ENCODE measurements at places on chromosomes 7 and 10.

DNA sequence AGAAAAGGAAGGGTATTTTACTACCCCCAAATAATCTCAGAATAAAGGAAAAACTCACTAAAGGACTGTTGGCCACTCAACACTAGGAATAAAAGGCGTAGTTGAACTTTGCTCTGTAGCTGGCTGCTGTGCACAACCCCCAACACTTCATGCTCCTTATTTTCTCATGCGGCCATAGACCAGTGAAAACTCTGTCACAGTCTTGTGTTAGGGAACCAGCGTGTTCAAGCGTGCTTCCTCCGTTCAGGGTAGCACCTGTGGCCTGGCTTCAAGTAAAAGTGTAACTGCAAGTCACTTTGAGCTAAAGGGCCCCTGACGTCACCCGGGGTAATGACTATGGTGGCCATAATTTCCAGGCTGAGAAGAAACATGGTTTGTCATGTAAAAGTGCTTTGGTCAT is 27.0 kb downstream of the BLNK start:
- DNase-seq = no peak

DNA sequence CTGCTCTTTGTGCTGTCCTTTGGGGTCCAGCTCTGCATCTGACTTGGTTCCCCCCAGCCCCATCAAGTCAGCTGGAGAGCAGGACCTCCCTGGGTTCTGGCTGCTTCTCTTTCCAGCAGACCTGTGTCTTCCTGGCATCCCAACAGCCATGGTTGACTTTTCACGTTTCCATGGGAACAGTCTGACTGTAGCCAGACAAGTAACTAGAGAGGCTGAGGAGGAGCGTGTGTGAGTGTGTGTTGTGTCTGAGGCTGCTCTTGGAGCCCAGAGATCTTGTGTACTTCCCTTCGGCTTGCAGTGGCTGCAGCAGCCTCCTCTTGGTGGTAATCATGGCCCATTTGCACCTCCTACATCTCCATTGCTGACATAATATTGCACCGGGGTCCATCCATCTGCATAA is 332.0 kb downstream of the RPS24 start:
- no peak for DNase-seq

- no peak for DNase-seq
These were observed 64.1 kb downstream of the AHR start for GRCh38 chr7:17362439-17363105.

DNA sequence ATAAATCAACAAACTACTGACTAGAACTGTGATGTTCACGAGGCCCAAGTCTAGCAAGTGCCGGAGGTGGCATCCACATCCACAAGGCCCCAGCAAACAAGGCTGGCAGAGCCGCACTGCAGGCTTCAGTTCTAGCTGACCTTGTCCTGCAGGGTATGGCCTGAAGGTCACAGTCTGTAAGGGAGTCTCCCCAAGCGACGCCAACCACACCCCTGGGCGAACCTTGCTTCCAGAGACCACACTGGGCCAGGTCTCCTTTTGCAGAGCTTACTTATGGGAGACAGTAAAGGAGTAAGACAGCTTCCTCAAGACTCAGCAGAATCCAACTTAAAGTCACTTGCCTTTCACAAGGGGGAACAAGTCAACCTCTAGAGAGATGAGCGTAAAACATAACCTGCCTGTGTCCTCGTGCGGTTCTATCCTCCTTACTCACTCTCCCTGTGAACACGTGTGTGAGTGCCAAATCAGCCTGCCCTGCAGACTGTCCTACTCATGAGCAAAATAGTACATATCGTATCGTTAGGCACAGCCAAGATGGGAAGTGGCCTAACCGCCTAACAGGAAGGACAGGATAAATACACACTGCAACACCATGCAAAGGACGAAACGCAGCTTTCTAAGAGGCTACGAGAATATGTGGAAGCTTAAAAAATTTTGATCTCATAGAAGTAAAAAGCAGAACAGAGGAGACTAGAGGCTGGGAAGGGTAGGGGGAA is 22.7 kb downstream of the FAM53B start:
- DNase-seq = no peak

GRCh38 chr10:7585228-7585627 is 81.5 kb downstream of the ITIH5 start:
- no peak for DNase-seq

DNA sequence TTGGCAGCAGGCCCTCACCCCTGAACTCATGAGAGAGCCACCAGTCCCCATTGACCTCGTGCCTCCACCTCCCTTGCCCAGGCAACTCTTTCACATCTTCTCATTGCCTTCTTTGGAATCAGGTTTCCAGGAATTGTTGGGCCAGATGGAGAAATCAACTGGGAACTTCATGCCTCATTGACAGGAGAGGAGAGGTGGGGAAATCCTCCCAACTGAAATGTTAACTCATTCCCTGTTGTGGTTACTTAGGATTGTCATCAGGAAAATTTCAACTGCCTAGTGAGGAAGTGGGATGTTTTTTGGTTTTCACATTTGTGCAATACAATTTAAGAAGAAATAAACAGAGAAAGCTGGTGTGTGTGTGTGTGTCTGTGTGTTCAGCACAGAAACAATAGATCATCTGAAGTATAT is 106.6 kb upstream of the INHBA start:
- DNase-seq = peak; percentile 54

- no peak for DNase-seq
These were observed 45.8 kb downstream of the CHST15 start for GRCh38 chr10:124047427-124048152.

- DNase-seq = no peak
These were observed 45.8 kb upstream of the PRSS58 start for GRCh38 chr7:142303650-142304049.

- DNase-seq = no peak
These were observed 35.6 kb downstream of the COL13A1 start for GRCh38 chr10:69837261-69837660.

DNA sequence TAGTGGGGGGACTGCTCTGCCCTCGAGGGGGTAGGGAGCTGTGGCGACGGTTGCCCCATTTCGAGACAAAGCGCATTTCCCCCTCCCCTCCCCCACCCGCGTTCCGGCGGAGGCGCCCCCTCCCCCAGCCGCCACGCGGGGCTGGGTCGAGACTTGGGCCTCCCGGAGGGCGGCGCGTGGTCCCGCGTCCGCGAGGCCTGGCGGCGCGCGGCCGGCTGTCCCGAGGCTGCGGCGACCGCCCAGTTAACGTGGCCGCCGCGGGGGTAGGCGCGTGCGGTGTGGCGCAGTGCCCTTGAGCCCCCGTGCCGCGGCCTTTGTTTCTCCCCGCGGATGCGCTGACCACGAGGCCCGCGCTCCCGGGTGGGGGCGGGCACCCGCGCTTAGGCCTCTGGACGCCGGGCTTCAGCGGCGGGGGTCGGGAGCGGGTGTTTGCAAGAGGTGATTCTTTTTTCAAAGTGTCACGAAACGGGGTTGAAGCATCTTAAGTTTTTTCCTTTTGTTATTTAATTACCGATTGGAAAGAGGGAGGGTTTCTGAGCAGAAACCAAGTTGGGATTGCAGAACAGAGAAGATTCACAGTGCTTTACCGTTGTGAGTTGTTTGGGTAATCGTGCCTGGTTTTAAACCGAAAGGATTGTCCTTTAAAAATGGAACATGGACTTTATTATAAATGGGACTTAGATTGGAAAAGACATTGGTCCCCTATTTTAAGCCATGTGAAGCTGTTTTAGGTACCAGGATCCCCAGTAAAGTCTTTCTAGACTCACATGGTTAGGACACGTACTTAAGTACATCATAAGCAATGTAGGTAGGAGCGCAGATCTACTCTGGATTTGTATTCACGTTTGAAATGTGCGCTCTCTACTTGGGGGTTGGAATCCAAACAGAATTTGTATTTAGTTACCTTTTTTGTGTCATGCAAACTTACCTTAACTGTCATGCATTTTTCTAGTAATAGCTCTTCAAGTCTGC is 760 bp downstream of the CBX3 start:
- peak; percentile 44 for DNase-seq

DNA sequence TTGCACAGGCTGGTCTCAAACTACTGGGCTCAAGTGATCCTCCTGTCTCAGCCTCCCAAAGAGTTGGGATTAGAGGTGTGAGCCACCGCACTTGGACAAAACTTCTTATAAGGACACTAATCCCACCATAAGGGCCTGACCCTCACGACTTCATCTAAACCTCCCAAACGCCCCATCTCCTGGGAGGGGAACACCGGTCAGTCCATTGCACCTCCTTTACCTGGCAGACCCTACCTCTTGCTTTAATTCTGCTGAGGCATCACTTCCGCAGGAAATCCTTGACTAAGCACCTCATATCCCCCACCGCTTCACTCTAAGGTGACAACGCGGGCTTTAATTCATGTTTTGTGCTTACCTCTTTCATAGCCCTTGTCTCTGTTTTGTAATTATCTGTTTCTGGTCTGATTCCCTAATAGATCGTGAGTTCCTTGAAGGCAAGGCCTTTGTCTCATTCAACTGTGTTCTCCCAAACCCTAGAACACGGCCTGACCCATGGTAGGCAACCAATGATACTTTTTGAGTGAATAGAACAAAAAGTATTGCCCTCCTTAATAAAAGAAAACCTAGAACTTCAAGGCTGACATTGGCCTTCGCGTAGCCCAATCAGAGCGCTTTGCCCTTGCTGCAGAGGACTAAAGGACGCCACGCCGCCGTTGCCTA is 481 bp upstream of the ZNF862 start:
- DNase-seq = no peak

- peak; percentile 73 for DNase-seq
These were observed 137.6 kb upstream of the CDK6 start for GRCh38 chr7:92973974-92974373.

DNA sequence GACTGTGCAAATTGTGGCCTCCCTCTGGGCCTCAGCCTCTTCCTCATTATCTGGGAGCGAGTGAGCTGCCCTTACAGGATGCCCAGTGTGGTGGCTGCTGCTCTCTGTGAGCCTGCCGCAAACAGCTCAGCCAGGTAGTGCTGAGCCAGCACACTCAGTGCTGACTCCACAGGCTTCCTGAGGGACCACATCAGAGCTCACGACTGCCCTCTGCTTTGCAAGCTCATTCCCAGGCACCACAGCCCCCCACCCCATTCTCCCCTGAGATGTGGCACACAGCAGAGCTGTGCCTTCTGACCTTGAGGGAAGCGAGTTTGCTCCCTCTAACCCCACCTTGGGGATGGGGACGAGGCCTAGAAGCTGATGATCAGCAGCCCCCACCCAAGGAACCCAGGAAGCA is 230.5 kb upstream of the PPP2R2D start:
- DNase-seq = no peak

DNA sequence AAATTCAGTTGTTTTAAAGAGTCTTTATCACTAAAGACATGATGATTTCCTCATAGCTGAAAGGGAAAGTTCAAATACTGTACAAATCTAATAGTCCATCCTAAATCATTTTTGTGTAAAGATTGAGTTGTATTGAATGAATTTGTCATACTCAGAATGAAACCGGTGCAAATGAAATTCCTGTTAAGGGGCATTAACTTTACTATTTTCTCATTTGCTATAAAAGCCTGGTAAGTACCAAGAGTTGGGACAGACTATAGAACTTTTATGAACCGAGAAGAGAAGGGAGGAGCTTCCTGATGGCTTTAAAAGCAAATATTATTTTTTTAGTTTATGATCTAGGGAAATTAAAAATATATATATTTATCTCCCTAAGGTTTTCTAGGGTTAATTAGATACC is 260.0 kb upstream of the AKR1E2 start:
- DNase-seq = no peak

DNA sequence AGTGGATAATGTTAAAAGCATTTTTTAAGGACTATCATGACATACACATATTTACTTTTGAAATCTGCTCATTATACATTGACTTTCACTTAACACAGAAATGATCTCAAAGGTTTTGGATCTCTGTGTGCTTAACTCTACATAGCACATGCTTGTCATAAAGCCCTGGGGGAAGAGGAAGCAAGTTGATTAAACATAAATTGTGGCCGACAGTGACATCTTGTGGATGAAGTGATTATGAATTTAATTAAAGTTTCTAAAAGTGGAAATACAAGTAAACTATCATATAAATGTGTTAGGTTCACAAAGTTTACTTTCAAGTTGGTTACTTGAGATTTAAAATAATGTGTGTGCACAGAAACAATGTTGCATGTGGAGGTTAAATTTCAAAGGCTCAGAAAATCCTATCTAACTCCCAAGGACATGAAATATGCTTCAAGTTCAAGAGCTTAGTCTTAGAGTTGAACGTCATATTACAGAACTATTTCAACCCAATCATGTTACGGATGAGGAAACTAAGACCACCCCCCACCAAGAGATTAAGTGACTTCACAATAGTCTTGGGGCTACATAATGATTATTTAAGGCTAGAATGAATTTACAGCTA is 1247.8 kb downstream of the GATA3 start:
- peak; percentile 63 for DNase-seq

DNA sequence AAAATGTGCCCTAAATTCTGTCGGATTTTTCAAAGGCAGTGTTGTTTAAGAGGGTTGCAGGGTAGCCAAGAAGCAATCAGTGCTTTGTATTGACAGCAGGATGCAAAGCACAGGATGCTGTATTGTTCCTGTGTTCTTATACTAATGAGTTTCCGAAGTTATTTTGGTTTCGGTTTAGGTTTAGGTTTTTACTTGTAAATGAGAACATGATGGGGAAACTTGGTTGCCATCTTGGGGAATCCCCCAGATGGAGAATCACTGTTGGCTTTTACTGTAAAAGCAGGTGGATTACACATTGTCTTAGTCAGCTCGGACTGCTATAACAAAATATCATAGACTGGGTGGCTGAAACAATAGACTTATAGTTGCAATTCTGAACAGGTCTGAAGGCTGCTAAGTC is 72.1 kb downstream of the INHBA start:
- peak; percentile 11 for DNase-seq

DNA sequence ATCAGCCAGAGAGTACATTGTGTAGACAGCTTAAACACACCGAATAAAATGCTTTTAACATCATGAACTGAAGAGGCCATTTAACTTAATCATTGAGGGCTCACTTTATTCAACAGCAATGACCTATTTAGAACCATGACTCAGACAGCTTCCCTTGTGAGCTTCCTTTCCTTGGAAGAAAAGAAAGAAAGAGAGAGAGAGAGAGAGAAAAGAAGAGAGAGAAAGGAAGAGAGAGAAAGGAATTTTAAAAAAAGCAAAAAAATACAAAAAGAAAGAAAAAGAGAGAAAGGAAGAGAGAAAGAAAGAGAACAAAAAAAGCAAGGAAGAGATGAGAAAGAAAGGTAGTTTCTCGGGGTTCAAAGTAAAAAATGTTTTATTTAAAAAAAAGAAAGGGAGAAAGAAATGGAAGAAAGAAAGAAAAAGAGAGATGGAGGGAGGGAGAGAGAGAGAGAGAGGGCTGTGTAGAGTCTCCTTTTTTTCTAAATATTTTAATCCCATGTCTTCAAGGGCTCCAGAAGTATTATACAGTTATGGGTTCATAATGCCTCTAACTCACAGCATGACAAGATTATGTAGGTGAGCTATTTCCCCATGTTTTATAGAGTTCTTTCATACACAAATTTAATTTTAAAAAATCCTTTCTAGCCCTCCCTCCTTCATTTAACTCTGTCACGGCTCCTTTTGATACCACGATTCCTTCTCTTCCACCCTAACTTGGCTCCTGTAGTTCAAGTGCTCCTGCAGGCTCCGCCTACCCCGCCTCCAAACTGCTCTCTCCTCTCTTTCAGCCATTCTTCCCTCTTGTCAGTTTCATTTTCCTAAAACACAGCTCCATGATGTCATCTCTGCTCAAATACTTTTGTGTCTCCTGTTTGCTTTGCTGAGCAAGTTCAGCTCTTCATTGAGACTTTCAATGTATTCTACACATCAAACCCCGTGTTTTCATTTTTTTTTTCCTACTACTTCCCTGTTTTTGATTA is 85.5 kb downstream of the PRTFDC1 start:
- DNase-seq = peak; percentile 75

All from fibroblast of skin of scalp (primary cell).